ENCODE measurements at places on chromosomes 6 and 20.
A peak's percentile ranks its signal among the peaks of the same experiment; 100 is the strongest.

DNA sequence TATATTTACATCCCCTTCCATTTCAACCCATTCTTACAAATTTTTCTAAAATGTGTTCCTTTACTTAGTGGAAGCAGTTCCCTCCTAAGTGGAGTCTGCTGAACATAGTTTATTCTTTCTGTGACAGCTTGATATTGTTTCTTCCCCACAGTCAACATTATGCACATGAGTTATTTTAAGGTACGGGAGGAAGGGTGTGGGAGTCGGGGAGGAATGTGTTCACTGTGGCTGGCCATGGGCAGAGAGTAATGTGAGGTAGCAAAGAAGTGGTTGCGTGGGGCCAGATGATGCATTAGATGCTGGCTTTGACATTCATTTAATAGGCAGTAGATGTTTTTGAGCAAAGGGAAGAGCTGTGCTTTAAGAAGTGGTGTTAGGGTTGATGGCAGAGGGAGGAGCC lies 98.5 kb downstream of the ARMC2 start:
- no peak for DNase-seq

DNA sequence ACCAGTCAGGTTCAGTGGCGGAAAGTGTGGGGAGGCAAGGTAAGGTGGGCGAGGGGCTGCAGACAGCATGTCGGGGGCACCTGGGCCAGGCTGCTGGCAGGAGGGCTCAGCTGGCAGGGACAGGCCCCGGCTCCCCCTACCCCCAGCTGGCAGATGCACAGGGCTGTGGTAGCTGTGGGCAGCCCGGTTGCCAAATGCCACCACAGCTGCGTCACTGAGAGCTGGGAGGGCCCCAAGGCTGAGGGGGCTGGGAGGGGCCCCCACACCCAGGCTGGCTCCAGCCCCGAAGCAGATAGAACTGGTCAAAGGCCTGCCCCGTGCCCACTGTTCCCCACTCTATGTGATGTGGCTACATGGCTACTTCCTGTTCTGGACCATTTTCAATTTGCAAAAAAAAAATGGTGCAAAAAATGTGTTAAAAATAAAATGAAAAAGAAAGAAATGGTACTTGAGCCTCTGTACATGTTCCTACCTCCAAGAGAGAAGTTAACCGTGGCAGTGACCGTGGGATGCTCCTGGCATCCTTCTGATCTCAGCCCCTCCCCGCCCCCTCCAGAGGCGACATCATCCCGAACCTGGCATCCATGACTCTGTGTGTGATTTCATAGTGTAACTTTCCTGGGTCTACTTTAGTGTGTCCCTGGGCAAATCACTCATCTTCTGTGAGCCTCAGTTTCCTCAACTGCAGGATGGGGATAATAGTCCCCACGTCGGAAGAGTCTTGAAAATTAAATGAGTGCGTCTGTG lies 64.4 kb downstream of the UBE2V1 start:
- peak; percentile 46 for DNase-seq

GRCh38 chr6:128731249-128732165 lies 151.4 kb upstream of the LAMA2 start:
- DNase-seq: peak; percentile 63

DNA sequence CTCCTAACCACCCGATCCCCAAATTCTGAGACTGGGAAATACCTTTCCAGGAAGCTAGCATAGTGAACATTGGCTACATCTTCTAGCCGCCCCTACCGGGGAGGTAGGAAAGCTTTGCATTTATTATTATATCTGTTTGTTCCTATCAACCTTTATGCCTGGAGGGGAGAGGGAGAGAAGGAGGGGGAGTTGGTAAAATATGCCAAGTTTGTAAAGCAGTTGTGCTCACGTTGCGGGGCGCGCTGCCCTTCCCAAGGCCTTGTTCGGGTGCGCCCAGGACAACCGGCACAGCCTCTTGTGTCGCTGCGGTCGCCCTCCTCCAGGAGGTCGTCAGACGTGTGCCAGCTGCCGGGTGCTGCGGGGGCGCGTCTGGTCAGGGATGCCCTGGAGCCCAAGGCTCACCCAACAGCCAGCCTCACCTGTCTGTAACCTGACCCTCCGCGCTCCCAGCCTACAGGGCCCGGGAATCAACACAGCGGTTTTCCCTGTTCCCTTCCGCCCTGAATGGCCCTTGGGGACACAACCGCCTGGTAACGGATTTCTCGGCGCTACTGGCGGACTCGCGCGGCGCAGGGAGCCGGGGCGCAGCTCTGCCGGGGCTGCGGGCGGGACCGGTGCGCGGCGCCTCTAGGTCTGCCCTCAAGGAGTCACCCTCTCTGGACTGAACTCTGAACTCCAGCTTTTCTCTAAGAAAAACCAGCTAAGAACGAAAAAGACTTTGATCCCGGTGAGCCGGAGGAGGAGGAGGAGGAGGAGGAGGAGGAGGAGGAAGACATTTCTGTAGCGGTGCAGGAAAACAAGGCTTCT lies 1.1 kb upstream of the OVOL2 start:
- DNase-seq: no peak

- DNase-seq: no peak
Observed at GRCh38 chr6:29141606-29142005, 29.1 kb upstream of the OR2J2 start.

DNA sequence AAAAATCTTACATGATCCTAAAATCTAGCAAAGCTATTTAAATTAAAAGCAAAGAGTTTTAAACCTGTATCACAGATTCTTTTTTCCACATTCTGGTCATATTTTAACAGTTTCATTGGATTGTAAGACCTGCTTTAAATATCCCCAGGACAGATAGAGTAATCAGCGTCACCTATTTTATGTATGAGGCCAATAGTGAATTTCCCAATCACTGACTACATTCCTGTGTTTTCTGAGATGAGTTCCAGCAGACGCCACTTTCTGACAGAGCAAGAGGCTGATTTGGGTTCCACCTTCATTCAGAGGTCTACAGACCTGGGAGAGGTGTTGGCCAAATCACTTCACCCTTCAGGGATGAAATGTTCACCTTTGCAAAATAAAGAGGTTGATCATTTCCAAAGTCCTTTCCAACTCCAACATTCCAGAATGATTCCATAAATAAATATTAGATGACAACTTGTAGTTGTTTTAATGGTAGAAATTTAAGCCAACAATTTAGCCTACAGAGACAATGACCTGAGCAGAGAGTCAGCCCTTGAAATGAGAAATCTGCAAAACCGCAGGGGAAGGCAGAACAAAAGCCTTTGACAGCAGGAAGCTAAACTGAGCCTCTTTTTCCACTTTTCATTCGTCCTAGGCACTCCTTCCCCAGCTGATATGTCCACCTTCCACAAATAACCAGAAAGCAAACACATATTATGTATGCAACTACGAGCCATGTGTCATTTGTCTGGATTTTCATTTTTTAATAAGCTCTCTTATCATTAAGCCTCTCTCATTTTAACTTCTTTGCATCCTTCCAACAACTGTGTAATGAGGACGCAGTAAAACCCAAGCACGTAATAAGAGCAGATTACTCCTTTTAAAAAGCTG lies 105.2 kb downstream of the TFAP2A start:
- no peak for DNase-seq

- no peak for DNase-seq
Observed at GRCh38 chr6:95143408-95144180, 433.7 kb upstream of the MANEA start.

- no peak for DNase-seq
Observed at GRCh38 chr6:46290421-46291274, 119.9 kb upstream of the ENPP5 start.

DNA sequence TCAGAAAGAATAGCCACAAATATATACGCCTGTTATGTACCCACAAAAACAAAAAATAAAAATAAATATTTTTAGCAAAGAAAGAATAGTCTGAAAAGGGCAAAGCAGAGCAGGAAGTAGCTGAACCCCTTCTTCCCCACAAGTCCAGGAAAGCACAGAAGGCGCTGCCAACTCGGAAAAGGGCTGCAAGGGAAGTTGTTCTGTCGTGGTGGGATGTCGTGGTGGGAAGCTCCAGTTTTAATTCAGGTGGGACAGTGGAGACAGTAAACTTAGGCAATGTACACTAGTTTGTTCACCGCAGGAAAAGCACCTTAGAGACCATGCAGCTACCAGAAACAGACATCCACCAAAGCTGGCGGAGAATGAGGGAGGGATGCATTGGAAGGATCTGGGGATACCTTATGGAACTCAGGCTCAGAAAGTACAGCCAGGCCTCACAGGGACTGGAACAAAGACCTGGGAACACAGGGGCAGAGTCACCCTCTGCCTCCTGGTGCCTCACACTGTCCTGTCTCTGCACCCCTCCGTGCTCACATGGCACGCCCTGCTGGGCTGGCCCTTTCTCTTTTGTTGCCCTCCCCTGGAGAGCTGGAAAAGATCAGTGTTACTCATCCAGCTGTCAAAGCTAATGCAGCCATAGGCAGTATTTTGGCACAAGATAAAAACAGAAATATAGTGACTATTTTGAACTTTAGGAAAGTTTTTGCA lies 3.3 kb upstream of the APMAP start:
- DNase-seq: peak; percentile 33

DNA sequence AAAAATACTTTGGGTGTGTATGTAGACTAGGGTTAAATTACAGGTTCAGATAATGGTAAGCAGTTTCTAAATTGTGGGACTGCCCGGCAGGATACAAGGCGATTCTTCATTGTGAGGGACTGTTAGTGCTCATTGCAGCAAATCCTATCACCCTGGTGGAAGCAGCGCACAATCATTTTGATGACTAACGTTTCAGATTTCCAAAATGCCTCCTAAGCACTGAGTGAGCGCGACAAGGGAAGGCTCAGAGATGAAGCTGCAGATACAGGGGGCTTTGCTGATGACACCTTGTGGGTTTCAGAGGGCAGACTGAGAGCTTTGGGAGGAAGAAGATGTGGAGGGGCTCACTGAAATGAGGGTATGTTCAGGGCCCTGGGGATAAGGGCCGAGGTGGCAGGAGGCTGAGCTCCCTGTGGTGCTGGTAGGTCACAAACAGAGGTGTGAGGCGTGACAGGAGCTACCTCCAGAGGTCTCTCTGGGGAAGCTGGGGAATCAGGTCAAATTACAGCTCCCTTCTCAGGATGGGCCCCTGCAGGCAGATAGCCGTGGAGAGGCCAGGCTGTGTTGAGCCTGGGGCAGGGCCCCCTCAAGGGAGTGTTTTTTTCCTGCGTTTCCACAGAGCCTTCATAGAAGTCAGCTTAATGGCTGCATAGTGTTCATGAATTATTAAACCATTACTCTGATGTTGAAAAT lies 84.5 kb upstream of the FYN start:
- no peak for DNase-seq

- no peak for DNase-seq
Observed at GRCh38 chr6:32110632-32111031, 1.5 kb upstream of the TNXB start.

GRCh38 chr6:132669690-132670291 lies 10.8 kb upstream of the TAAR1 start:
- DNase-seq: peak; percentile 19

GRCh38 chr20:17500826-17501225 lies 30.4 kb downstream of the BFSP1 start:
- DNase-seq: no peak

- DNase-seq: no peak
Observed at GRCh38 chr20:1537731-1538058, 19.8 kb downstream of the SIRPD start.

DNA sequence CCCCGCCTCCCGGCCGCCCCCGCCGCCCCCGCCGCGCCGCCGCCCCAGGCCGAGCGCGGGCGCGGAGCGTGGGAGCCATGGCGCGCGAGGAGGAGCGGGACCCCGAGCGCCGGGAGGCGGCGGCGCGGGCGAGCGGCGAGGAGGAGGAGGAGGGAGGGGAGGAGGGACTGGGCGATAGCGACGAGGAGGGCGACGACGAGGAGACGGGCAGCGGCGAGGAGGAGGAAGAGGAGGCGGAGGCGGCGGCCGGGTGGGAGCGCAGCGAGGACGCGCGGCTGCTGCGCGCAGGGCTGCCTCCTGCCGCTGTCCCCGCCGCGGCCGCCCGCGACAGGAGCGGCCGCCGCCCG lies at the start of gene SLC24A3:
SLC24A3 (plus strand) TSS at position 174 of the 347 bp plus-strand sequence.
- no peak for DNase-seq

GRCh38 chr6:153170511-153170910 lies 39.4 kb upstream of the RGS17 start:
- peak; percentile 60 for DNase-seq

- DNase-seq: no peak
Observed at GRCh38 chr6:162118706-162119105, 608.9 kb downstream of the PRKN start.

GRCh38 chr6:131250122-131250521 lies 114.9 kb downstream of the AKAP7 start:
- peak; percentile 44 for DNase-seq

DNA sequence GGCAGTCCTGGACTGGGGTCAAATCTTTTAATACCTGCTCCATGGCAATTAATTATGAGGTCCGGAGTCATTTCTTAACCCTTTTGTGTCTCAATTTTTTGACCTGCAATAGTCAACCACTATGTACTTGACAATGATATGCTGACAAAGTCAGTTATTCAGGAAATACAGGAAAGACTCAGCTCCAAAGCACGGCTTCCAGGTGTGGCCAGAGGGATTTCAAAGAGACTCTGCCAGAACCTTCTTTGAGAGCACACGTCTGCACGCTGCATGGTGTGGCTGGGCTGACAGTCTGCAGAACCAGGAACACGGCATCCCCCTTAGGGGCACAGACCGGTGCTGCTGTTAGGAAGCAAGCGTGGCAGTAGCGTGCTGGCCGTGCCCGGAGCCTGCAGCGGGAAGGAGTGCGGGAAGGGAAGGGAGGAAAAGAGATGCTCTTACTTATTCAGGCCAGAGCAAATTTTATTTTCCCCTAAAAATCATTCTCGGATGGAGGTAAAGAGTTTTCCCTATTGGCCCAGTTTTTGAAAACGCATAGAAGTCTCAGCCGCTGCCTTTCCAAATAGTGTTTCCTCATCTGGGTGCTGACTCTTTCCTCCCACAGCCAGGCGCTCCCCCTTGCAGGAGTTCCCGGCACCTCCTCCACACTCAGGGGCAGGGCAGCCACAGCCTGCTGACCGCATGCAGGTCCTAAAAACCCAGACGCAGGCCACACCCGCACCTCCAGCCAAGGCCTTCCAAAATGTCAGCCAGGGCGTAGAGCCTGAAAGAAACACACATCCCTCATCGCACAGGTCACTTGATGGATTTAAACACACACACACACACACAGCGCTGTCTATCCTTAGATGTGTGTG lies 187.4 kb upstream of the SNX9 start:
- DNase-seq: no peak
